ENCODE measurements at places on chromosomes 4 and X. TPM values are rescaled to one million over a fixed set of nuclear protein-coding genes. Genes with fewer than 3 reads are reported as not detected.

- DNase-seq = no peak
Measured at GRCh38 chr4:63607169-63607872, 801.9 kb downstream of the TECRL start.

GRCh38 chrX:39453889-39454621 lies 643.7 kb downstream of the BCOR start:
- DNase-seq = no peak

DNA sequence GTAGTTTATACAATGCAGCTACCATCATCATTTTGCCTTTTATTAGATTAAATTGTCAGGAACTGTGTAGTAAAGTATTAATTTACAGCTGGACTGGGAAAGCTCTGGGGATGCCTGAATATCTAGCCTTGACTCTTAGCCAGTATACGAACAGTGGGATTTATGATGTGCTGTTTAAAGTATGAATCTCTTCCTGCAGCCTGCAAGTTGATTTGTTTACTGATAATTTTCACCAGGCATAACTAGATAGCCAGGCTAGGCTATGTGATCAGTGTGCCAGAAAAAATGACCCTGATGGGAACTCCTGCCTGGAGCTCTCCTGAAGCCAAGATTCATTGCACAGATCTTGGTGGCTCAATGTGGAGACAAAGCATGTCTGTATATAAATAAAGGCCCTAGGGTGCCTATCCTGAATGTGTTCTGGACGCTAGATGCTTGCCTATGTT lies 119.2 kb downstream of the SCLT1 start:
- no peak for DNase-seq

SPANXN4 gene
- total RNA-seq = not detected

HS3ST1 gene
- total RNA-seq = 1.6 TPM

DNA sequence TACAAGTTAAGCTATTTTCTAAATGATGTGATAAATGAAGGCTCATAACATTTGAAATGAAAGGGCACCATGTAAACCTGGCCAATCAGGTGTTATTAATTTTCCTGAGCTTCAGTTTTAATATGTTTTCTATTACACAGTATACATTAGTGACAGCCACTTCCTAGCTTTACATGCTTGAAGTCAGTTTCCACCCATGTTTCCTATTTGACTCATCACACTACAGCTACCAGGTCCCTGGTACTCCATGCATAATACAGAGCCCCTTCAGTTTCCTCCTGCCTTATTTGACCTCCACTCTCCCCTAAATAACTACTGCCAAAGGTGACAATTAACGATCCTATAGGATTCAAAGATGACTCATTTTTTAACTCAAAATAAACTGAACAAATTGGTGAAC lies 18.3 kb downstream of the ZNF518B start:
- DNase-seq = no peak

TRIML2 gene
- not detected for total RNA-seq

CT83 gene
- total RNA-seq = not detected

- no peak for DNase-seq
Measured at GRCh38 chr4:128832243-128832625, 22.7 kb downstream of the JADE1 start.

STARD8 gene
- 8.9 TPM for total RNA-seq

DNA sequence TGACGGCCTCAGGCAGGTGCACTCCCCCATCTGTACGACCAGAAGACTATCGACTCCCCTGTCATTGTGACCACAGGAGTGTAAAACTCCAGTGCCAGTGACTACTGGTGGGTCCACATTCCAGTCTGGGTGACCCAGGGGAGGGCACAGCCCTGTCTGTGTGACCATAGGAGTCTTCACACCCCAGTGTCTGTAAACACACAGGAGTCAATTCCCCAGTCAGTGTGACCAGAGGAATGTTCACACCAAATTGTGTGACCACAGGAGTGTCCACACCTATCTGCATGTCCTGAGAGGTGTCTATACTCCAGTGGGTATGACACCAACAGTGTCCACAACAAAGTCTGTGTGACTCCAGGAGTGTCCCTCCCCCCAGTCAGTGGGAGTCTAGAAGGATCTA lies 12.0 kb downstream of the FTSJ1 start:
- no peak for DNase-seq
